ENCODE measurements at places on chromosomes 12 and 14.

- DNase-seq = no peak
These were observed 206.4 kb upstream of the GRIP1 start for GRCh38 chr12:66885115-66885875.

- no peak for DNase-seq
These were observed 60.8 kb downstream of the SAMD4A start for GRCh38 chr14:54627540-54628363.

- peak; percentile 60 for DNase-seq
These were observed 104.0 kb downstream of the GPR135 start for GRCh38 chr14:59360923-59361794.

DNA sequence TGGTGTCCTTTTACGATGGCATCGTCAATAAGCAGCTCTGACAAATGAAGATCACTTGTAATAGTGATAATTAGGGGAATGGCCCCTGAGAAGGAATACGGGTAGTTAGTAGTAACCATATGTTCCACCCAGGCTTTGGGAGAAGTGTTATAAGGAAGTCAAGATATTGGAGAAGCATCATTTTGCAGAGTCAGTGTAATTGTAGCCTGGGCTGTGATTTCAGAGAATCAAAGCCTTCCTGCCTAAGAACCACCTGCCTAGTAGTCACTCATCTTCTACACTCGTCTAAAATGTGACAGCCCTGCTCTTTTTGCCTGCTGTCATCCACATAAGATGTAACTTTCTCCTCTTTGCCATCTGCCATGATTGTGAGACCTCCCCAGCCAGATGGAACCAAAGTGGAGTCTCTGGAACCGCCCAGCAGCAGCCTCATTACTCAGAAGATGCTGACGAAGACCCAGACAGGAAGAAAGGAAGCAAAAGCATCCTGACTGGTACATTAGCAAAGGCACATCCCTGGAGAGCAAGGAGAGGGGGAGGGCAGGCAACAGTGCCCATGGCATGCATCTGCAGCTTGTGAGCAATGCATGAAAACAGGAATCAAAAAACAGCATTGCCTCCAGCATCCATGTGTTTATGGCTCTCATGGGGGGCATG, 12.6 kb upstream of the EDDM3A start:
- no peak for DNase-seq

DNA sequence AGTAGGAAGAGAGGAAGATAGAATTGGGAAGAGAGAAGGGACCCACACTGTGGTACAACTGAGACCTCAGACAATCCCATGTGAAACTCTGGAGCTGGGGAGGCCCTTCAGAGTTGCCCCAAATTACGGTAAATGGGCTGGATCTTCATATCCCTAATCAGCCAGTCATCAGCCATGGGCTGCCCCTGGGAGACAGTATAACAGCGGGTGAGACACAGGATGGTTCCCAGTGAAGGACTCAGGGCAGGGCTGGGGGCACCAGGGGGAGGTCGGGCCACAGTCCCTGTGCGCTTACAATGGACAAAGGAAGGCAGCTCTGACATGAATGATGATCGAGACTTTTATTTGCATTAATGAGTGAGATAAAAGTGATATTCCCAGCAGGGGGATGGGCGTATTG, 74.2 kb upstream of the BDKRB2 start:
- DNase-seq = no peak

Measured in SW 1271 (cell line).